ENCODE measurements at places on chromosomes 1 and 21.

DNA sequence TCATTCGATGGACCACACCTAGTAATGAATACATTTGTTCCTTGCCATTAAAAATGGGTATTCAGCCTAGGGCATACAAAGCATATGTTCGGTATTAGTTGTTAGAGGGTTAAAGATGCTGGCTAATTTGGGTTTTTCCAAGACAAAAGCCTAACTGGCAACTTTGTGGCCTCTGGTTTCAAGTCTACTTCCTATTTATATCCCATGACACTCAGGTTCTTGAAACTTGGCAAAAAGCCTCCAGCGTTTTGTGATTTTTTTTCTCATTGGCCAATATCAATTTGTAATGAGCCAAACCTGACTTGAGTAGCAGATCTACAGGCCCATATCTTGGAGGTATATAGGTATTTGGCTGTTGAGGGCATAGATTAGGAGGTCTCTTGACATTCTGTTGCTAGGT is 75.3 kb downstream of the C1orf21 start:
- no peak for DNase-seq

DNA sequence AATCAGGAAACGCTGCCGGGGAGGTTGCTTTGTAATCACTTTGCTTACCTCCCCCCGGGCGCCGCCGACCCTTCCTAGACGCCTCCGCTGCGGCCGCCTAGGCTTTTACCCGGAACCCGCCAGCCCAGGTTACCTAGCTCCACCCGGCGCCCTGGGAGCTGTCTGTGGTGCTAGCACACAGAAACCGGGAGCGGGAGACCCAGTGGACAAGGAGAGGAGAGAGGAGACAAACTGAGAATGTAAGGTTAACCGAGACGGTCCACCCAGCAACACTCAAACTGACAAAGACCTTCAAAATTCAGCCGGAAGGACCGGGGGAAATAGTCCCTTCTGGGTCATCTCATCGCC is 9.8 kb downstream of the BARHL2 start:
- no peak for DNase-seq

DNA sequence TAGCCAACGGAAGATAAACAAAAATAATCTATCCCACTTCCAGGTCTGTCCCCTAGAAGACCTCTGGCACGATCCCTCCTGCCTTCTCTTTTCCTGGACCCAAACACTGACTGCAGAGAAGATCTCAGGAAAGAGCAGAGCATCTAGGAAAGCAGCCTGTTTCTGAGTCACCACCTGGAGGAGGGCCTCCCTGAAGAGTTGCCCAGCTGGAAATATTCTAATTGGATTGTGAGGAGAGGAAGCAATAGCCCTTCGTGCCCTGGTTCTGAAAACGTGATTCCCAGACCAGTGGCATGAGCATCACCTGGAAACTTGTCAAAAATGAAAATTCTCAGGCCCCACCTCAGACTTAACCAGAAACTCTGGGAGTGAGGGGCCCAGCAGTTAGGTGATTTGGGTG is 411.1 kb downstream of the SETD4 start:
- DNase-seq = no peak

GRCh38 chr1:48610628-48611542 is 138.9 kb upstream of the SPATA6 start:
- no peak for DNase-seq

- DNase-seq = no peak
Observed at GRCh38 chr1:61051719-61052394, 30.5 kb upstream of the NFIA start.

DNA sequence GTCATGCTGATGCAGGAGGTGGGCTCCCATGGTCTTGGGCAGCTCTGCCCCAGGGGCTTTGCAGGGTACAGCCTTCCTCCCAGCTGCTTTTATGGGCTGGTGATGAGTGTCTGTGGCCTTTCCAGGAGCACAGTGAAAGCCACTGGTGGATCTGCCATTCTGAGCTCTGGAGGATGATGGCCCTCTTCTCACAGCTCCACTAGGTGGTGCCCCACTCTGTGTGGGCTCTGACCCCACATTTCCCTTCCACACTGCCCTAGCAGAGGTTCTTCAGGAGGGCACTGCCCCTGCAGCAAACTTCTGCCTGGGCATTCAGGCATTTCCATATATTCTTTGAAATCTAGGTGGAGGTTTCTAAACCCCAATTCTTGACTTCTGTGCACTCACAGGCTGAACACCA is 1188.6 kb downstream of the MRPL39 start:
- no peak for DNase-seq

GRCh38 chr1:98422816-98423215 is 238.7 kb upstream of the SNX7 start:
- DNase-seq = no peak

- no peak for DNase-seq
Observed at GRCh38 chr1:2070016-2070415, 19.8 kb downstream of the PRKCZ start.

- no peak for DNase-seq
Observed at GRCh38 chr21:43034826-43035225, 40.8 kb downstream of the CBS start.

GRCh38 chr1:202807451-202807925 is 733 bp downstream of the KDM5B start:
- peak; percentile 69 for DNase-seq

- DNase-seq = no peak
Observed at GRCh38 chr1:187626056-187626455, 797.3 kb downstream of the PLA2G4A start.

DNA sequence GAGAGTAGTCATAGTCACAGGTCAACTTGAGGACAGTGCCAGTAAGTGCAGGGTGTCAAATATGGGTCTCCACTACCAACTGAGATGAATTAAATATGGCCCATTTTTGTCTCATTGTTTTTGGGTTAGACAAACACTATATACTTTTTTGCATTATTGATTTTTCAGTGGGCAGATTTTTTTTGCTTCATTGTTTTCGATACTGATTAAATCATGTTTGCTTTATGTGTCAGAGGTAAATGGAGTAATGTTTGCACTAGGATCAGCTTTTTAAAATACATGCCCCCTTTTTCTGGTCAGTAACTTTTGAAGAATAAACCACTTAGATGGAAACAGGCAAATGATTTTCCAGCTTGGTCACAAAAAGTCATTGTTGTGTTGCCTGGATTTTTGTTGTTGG is 199.0 kb downstream of the USH2A start:
- DNase-seq = no peak

DNA sequence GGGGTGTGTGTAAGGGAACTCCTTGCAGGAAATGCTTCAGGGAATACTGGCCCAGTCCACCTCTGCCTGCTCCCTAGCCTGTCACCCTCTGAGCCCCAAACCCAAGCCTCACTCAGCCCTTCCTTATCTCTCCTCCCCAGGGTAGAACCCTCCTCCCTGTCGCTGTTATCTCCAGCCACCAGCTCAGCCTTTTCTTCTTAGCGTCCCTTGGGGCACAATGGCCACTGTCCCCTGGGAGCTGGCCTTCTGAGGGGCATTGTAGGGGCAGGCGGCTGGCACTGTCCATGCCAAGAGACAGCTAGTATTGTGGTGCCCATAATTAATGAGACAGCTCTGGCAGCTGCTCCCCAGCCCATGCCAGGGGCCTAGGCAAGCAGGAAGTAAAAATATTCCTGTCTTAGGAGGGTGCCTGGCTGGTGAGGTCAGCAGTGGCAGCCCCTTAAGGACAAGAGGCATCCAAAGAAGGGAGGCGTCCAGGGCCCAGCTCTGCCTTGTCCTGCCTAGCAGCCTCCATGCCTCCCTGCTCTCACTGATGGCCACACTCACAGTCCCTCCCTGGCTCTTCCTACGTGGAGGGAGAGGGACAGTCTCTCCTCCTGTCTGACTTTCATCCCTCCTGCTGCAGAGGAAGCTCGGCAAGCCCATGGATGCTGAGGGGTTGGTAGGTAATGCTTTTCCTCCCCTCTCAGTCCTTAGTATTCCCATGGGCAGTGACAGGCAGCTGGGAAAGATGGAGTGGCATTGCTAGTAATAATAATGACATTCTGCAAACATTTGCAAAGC is 37.5 kb downstream of the KCNQ4 start:
- DNase-seq = no peak

DNA sequence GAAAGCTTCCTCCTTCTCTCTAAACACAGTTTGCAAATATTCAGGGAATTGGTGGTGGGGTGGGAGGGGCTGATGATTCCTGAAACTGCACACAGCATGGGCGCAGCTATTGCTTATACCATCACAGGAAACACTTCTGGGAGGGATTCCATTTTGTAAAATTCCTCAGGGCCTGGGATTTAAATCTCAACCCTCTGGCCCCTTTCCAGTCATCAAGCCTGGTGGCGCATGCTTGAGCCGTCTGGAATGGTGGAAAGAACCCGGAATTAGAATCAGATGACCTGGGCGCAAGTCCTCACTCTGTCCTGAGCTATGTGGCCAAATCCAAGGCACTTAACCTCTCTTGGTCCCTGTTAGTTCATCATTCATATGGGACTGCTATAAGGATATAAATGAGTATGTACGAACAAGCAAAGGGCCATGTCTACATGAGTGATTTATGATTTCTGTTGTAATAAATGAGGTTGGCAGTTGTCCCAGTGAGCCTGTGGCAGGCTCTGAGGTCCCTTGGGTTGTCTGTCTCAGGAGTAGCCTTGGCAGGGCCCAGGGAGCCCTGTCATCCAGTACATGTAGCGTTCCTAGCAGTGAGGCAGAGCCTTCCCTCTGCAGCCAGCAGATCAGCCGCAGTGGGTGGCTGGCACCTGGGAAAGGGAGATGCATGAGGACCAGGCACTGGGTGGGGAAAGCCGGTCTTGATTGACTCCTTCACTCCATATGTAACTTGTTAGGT is 72.0 kb downstream of the MAN1C1 start:
- no peak for DNase-seq

GRCh38 chr1:107687849-107688753 is 276.9 kb downstream of the VAV3 start:
- DNase-seq = no peak

GRCh38 chr1:227490478-227490877 is 72.9 kb upstream of the ZNF678 start:
- no peak for DNase-seq

DNA sequence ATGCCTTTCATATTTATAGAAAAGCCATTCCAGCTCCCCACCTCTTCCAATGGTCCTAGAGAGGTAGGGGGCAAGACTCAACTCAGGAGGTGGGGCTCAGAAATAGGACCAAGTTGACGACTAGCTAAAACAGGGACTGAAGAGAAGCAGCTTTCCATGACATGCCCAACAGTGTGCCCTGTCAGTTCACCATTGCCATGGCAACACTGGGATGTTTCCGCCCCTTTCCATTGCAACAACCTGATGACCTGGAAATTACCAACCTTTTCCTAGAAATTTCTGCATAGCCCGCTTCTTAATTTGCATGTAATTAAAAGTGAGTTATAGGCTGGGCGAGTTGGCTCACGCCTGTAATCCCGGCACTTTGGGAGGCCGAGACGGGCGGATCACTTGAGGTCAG is 22.4 kb upstream of the INTS3 start:
- DNase-seq = no peak

GRCh38 chr1:24735509-24736375 is 9.5 kb upstream of the CLIC4 start:
- no peak for DNase-seq

DNA sequence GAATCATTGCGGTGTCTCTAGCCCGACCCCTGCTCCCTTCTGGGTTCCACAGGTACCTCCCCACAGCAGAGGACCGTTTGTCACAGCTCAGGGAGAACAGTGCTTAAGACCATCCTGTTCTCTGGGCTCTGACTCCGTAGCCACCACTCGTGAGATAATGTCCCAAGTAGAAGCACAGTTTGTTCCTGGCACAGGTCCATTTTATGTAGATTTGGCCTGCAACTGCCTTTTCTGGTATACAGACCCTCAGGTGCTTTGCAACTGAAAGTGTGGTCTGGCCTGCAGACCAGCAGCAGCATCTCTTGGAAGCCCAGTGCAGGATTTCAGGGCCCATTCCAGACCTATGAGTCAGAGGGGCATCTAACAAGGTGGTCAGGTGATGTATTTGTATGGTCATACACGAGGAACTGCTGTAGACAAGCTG is 28.4 kb upstream of the TMEM125 start:
- DNase-seq = no peak

DNA sequence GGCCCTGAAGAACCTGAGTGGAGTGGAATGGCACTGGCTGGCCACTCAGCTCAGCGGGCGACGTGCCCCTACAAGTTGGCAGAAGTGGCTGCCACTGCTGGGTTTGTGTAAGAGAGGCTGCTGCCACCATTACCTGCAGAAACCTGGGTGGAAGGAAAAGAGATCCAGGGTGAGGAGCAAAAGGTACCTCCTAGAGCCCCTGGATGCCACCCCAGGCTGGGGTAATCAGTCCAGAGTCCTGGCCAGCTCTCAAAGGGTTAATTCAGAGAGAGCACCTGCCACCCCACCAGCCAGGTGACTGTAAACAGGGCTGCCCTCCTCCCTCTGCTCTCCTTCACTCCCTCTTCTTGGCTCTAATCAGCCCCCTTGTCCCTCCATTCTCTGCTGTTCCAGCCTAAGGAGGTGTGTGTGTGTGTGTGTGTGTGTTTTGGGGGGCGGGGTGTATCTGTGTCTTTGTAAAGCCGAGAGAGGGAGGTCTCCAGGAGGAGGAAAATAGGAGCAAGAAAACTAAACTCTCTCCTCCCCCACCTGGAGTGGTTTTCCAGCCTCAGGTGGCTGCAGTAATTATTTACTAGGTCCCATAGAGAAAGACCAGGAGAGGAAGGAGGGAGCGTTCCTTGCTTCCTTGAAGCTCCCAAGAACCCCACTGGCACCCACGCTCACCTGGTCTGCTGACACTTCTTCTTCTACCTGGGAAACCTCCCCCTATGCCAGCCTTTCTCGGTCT is 12.6 kb downstream of the TRIM46 start:
- DNase-seq = no peak

DNA sequence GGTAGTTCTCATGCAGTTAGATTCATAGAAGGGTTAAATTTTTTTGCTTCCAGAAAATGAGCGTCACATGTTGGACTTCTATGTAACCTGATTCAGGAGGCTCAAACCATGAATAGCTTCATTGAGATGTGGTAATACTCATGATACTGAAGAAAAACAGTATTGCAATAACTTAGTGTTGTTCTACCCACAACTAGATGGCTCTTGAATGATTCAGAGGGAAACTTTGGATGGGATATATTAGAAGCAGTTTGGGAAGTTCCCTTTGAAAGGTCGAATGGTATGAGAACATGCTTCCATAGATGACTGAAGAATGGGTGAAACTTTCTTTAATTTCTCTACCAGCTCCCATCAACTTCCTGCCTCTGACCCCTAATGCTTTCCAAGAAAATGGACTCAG is 211.7 kb upstream of the PTGFR start:
- no peak for DNase-seq

DNA sequence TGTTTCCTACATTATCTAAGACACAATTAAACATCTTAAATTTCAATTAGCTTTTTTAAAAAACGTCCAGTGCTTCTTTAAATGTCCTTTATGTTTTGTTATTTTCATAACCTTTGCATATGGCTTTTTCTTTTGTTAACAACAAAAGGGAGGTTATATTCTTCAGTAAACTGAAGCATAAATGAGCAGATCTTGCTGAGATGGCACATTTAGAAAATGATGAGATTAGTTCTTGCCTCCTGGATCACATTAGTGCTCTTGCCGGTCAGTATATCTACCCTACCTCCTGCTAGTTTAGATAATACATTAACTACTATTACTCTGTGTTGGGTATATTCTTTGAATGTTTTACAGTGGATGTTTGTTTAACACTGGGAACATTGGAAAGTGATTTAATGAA is 126.1 kb downstream of the DISP1 start:
- no peak for DNase-seq

- no peak for DNase-seq
Observed at GRCh38 chr21:45639206-45640000, 4.1 kb upstream of the PCBP3 start.

Measured in GM12891 (cell line).